NAMALWA (cell line): ENCODE measurements at places on chromosomes 12 and 14.

DNA sequence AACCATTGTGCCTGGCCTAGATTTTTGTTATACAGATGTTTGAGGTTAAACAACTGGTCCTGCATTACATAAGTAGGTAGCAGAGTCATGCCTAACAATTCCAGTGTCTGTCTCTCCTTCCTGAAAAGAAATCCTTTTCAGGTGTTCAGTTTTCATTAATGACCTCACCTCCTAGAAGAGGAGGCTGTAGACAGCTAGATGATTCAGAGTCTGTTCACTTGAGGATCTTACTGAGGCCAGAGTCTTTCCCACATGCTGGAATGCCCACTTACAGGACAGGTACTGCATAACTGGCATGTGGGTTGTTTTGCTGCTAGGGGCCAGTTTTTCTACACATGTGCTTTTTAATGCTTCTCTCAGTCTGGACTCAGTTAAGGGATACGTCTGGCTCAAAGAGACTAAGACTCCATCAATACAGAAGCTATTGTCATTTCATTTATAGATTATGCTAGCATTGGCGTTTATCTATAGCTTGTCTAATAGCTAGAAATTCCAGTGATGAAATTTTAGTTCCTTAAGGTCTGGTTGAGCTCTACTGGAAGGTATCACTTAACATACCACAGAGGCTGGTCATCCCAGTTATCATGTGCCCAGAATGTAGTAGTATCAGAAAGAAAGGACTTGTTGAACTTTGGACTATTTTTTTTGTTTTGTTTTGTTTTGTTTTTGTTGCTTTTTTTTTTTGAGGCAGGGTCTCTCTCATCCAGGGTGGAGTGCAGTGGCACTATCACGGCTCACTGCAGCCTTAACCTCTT, 206.4 kb downstream of the ERC1 start:
- no peak for DNase-seq

DNA sequence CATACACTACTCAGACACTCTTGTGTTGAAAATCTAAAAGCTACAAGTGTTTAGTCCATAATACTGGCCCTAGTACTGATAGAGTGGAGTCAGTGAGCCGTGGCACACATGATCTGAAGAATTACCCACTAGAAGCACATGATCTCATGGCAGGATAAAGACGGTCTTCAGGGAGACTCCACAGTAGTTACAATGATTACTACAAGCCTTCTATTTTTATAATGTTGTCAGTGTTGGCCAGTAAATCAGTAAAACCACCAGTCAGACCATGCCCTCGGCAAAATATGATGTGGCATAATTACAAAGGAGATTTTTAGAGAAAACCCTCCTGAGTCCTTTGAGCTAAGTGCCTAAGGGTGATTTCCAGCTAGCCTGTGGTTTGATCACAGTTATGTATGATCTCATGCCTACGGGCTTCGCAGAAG, 114.9 kb downstream of the PDZRN4 start:
- DNase-seq, result no peak

GRCh38 chr12:29428633-29429032, 47.7 kb upstream of the ERGIC2 start:
- DNase-seq, result no peak

GRCh38 chr12:10241727-10242126, 29.1 kb downstream of the GABARAPL1 start:
- no peak for DNase-seq

- no peak for DNase-seq
These were observed 7.6 kb downstream of the SERPINA11 start for GRCh38 chr14:94445003-94445402.

DNA sequence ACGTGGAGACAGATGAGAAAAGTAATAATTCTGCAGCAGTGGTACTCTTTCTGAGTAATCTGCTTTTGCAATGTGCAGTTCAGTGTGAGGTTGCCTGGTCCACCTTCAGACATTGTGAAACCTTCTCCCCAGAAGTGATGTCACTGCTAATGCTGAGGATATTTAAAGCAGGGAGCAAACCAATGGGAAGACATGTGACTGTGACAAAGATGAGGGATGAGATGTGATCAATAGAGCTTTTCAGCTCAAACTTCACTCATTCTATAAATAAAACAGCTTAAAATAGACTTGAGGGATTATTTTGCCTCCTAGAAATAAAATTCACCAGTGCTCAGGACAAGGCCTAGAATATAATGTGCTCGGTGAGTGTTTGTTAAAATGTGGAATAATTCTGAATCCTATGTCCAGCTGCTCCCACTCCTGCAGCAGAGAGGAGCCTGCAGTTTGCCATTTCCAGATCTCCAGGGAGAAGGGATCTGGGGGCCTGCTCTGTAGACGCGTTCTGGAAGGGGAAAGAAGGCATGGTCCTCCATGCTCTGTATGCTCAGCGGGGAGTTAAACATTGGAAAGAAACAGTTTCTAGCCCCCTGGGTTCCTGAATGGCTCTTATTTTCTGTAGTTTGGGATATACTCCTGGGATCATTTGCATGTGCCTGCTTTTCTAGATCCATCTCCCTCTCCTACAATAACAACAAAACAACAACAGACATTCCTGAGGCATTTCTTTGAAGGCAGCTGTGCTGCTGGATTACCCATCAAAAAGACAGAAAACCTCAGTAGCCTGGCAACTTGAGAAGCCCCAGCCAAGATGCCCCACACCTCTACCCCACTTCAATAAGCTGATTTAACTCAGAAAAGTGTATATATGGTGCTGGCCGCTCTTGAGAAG, 8.9 kb downstream of the SLC7A8 start:
- no peak for DNase-seq

GRCh38 chr12:62537551-62537950, 70.9 kb downstream of the MON2 start:
- no peak for DNase-seq

DNA sequence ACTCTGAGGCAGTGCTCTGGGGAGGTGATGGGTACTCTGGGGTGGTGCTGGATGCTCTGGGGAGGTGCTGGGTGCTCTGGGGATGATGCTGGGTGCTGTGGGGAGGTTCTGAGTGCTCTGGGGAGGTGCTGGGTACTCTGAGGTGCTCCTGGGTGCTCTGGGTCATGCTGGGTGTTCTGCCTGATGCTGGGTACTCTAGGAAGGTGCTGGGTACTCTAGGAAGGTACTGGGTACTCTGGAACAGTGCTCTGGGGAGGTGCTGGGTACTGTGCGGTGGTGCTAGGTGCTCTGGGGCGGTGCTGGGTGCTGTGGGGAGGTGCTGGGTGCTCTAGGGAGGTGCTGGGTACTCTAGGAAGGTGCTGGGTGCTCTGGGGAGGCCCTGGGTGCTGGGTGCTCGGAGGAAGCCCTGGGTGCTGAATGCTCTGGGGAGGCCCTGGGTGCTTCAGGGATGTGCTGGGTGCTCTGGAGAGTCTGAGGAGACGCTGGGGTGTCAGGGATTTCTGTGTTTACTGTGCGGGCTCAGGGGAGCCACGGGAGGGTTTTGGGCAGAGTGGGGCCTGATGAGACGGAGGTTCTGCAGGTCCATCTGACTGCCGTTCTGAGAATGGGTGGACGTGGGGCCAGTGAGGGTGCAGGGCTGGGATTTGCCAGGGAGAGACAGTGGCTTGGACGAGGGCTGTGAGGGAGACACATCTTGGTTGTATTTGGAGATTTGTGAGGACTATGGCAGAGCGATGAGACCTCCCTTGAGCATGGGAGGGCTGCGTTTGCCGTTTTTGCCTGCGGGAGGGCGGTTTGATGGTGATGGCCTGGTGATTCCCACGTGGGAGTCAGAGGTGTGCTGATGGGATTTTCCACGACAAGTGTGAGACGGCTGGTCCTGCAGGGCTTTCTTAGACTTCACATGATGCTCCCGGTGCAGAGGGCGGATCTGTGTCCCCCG, 30.0 kb downstream of the MMP17 start:
- DNase-seq, result no peak

GRCh38 chr14:104770851-104771272, 17.9 kb downstream of the SIVA1 start:
- peak; percentile 43 for DNase-seq

- no peak for DNase-seq
These were observed 27.3 kb downstream of the SERPINA1 start for GRCh38 chr14:94360945-94361565.

DNA sequence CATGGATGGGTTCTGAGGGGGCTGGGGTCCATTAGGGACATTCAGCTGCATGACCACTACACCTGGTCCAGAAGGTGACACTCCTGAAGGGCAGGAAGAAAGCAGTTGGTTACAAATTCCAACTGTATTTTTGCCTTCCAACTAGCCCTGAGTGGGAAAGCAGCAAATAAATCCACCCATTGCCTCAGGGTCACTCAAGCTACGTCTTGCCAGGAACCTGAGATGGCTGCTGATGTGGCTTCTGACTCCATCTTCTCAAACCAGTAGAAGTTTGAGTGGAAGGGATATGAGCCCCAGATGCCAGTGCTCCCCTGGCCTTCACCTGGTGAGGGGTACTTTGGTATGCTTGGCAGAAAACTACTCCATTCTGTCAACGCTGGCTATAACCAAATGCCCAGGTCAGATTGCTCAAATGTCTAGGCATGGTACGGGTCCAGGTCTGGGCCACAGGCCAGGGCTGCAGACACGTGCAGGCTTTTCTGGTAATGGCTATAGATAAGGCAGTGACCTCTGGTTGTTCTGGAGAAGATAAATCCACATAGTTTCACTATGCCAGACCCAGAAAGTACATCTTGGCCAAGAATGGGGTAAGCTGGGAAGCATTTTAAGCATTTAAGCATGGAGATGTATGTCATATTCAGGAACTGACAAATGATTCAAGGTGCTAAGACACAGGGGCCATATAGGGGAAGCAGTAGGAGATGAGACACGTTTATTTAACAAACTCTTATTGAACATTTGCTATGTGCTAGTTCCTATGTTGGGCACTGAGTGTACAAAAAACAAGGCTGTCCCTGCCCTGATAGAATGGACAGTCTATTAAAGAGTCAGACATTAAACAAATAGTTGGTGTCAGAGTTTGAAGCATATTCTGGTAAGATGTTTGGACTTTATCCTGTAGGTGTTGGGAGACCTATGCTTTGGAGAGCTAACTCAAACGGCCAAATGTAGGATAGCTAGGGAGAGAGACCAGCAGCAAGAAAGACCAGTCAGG, 8.3 kb upstream of the STAC3 start:
- no peak for DNase-seq

DNA sequence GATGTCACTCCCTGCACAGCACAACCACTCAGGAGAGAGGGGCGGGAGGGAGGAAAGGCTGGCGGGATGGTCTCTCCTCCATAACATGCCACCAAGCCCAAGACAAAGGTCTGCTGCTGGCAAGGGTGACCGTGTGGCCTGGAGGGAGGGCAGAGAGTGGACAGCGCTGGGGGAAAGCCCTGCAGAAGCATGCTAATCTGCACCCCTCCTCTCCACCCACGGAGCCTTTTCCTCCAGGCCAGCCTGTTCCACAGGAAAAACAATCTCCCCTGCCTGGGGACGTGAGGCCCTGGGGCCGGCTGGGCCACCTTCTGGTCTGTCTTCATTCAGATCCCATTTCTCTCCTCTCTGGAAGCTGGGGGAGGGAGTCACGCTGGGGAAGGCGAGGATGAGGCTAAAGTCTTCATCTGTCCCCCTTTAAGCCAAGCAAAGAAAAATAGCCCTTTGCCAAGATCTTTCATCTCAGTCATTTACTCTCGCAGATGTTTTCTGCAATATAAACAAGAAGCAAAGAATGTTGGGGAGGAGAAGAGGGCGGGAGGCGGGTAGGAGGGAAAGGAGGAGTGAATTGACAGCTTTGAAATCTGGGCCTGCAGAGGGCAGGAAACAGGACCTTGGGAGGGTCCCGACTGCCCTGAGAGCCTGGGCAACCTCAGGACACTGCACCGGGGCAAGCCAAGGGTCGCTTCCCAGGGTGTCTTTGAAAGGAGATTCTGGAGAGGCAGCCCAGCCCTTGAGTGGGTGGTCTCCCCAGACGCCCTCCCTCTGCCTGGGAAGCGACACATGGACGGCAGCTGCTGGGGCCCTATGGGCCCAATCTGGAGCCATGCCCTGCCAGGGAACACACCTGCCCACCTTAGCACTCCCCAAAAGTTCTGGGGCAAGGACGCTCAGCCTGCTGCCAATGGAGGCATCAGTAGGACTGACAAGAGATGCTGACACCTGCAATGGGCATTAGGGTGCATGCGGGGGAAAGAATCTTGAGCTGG, 133.6 kb downstream of the ZFP36L1 start:
- no peak for DNase-seq

GRCh38 chr12:49784756-49785409, 43.3 kb downstream of the NCKAP5L start:
- DNase-seq, result no peak

DNA sequence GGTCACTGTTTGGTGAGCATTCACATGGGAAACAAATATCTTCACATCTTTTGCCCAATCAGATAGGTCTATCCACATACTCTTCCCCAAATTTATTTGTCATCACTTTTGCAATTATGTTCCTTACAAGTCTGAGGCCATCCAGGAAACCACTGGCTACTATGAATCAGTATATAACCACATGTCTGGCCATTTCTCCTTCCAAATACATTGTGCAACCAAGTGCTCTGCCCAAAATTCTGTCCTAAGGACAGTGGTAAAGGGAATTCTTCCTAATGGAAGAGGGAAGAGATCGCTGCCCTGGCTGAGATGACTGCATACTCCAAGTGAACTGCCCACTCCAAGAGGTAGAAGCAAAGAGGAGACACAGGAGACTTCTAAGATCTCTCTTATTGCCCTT, 148.9 kb upstream of the MAX start:
- no peak for DNase-seq

- no peak for DNase-seq
These were observed 90.5 kb upstream of the FOXN3 start for GRCh38 chr14:89507521-89507920.
